ENCODE measurements at places on chromosomes 6 and 20. TPM values are rescaled to one million over a fixed set of nuclear protein-coding genes. Genes with fewer than 3 reads are reported as not detected.

- DNase-seq: no peak
Measured at GRCh38 chr20:50724851-50725723, 6.3 kb upstream of the PARD6B start.

- DNase-seq: no peak
Measured at GRCh38 chr6:111564482-111564945, 41.2 kb downstream of the TRAF3IP2 start.

ZFP57 gene
- polyA plus RNA-seq: not detected

DNA sequence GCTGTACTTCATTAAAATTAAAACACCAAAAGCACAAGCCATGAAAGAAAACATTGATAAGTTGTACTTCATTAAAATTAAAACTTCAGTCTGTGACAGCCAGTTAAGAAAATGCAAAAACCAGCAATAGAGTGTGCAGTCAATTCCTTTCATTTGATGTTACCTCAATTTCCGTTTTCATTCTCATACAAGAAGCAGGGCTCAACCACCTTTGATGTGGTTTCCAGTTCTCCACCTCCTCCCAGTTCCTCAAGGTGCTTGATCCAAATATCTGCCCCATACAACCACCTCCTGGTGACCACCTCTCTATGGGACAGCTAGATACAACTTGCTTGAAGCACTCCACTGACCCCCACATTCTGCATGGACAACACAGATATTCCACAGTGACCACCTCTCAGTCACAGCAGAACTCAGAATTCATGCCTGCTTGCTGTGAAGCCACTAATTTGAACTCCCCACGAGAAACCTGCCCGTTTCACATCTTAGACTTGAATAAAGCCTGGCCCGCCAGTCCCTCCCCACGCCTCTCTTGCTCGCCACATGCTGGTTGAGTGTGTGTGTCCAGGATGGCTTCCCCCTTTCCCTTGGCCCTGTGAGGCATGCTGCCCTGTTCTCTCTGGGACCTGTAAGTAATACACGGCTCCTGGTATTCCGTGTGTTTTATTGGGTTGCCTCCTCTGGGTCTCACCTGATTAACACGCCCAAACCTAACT is 66.1 kb downstream of the FAM50B start:
- DNase-seq: no peak

DNA sequence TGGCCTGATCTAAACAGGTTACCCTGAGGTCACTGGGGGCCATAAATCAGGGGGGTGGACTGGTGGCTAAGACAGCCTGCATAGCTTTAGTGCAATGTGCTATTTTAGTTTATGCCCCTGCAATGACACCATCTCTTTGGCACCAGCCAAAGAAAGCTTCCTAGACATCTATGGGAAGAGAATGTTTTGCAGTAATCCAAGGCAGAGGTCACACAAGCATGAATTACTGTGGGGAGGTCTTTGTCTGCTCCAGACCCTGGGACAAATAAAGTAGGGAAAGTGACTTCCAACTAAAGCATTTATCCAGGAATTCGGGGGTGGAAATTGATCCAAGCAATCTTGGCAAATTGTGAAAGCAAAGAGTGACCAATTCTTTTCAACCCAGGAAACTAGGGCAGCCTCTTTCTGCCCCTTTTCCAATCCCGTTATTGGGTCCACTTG is 5.3 kb downstream of the RIPOR2 start:
- DNase-seq: no peak
